Activated CD4-positive, alpha-beta T cell treated with anti-CD3 and anti-CD28 coated beads, Interleukin-2, amount 50 U/mL, for 48 hours (primary cell): ENCODE measurements at places on chromosomes 6 and 20.

DNA sequence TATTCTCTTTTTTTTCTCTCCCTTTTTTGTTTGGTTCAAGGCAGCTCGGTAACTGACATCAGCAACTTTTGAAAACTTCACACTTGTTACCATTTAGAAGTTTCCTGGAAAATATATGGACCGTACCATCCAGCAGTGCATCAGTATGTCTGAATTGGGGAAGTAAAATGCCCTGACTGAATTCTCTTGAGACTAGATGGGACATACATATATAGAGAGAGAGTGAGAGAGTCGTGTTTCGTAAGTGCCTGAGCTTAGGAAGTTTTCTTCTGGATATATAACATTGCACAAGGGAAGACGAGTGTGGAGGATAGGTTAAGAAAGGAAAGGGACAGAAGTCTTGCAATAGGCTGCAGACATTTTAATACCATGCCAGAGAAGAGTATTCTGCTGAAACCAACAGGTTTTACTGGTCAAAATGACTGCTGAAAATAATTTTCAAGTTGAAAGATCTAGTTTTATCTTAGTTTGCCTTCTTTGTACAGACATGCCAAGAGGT is 10.6 kb downstream of the HEY2 start:
- DNase-seq = no peak

DNA sequence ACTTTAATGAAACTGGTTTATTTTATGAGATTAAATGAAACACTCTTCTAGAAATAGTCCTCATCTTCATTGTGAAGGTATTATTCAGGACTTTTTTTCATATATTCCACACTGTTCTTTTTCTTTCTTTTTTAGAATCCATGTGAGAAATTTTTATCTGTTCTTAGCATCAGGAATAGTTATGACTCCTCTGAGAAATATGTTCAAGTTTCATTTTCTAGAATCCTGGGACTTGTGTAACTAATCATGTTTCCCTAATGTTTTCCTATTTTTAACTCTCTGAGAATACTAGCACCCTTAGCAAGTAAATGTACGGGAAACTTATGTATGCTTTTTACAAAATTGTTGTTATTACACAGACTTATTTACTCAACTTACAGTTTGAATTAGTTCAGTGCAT is 407.8 kb downstream of the CBLN4 start:
- no peak for DNase-seq

- no peak for DNase-seq
These were observed 145.0 kb downstream of the PHACTR3 start for GRCh38 chr20:59749301-59749700.

GRCh38 chr6:18343741-18344140 is 43.4 kb upstream of the RNF144B start:
- DNase-seq = peak; percentile 6

- DNase-seq = peak; percentile 83
These were observed 38.8 kb downstream of the SRC start for GRCh38 chr20:37384683-37385174.

GRCh38 chr6:134123666-134124208 is 71.3 kb upstream of the SLC2A12 start:
- no peak for DNase-seq

GRCh38 chr6:149332602-149333265 is 15.2 kb downstream of the TAB2 start:
- no peak for DNase-seq

DNA sequence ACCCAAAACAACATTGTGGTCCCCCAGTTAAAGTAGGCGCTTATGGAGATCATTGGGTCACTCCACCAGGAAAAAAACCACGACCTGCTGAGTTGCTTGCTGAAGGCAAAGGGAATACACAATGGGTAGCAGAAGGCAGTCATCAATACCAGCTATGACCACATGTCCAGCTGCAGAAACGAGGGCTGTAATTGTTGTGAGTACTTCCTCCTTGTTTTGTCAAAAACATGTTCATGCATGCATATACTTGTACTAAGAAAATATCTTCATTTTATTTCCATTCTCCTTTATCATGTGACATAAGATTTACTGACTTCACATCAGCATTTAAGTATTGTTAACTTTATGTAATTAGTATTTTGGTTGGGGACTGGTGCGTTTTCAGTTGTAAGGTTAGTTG is 16.9 kb downstream of the SERINC1 start:
- no peak for DNase-seq

GRCh38 chr6:129314575-129314974 is 395.4 kb downstream of the ARHGAP18 start:
- no peak for DNase-seq

DNA sequence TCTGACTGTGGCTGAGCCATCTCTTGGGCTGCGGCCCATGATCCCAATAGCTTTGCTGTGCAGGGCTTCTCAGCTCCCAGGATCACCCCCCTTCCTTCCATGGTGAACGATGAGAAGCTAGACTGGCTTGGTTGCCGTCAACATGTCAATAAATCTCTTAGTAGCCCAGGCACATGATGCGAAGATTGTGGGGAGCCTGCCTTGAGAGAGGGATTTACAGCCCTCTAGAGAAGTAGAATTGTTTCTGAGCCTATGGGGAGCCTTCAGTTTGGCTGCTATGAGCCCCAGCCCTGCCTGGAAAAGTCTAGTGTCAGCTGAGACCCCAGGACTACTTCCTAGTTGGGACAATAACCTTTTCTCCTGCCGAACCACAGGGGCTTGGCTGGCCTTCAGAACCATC is 3.3 kb upstream of the PIGT start:
- DNase-seq = no peak

DNA sequence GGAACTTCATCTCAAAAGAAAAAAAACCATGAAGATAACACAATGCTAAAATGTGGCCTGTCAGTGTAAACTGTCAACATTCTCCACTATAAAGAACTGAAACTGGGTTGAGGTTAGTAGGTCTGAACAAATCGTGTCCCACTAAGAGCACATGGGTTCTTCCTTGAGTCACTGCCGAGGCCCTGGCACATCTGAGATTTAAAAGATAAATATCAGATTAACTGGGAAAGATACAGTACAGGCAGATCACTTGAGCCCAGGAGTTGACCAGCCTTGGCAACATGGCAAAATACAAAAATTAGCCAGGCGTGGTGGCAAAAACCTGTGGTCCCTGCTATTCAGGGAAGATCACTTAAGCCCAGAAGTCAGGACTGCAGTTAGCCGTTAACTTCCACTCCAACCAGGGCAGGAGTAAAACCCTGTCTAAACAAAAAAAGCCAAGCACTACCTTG is 5.6 kb downstream of the EEF1A1 start:
- peak; percentile 48 for DNase-seq
